ENCODE measurements at places on chromosomes 2 and 18.

DNA sequence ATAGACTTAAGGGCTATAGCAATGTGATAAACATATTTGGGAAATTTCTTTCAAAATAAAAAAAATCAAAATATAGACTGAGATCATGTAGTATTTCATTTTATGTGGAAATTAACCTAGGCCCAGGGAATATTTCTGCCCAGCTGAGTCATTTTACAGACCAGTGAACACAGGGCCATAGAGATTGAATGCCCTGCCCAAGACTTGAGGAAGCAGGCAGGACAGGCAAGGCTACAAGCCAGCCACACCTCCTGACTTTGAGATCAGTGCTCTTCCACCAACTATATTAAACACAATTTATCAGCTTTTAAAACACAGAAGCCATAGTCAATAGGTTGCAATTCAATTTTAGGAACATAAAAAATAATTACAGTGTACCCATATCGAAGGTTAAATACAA lies 12.9 kb downstream of the CCDC148 start:
- DNase-seq, result no peak

GRCh38 chr2:150624001-150624401 lies 136.5 kb upstream of the RND3 start:
- DNase-seq, result no peak

DNA sequence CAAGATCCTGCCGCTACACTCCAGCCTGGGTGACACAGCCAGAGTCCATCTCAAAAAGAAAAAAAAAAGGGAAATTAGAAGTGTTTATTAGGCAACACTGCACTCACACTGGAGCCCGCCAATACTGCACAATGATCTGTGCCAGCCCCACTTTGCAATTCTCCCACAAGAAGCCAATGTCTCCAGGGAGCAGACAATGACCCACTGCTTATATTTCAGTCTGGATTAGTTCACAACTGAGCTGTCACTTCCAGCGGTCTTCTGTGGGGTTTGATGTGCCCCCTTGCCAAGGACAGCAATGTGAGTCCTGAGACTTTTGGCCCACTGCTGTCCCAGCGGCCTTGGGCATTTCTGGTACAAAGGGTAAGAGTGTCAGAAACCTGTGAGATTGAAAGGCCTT lies 85.6 kb upstream of the PPM1B start:
- no peak for DNase-seq

- no peak for DNase-seq
Observed at GRCh38 chr2:9276901-9277451, 70.4 kb downstream of the ASAP2 start.

DNA sequence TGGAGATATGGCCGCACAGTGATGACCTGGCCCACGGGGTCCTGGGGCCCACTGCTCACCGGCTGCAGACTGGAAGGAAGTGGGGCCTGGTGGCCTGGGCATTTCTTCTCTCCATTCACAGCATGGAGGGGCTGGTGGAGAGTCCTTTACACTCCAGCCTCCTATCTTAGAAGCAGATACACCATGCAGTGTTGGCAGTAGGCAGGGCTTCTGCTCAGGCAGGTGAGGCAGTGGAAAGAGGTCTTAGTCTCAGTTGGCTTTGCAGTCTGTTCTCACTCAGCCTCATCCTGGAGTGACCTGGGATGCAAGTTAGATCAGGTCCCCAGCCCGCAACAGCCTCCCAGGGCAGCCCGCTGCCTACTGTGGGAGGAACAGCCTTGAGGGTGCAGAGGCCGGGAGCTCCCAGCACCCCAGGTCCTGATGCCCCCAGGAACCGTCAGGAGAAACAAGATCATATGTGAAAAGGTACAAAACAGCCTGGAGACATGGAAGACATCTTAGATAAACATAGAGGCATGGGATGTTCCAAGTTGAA lies 45.8 kb upstream of the OTOS start:
- DNase-seq, result no peak

GRCh38 chr2:85971366-85971765 lies 82.6 kb upstream of the ST3GAL5 start:
- no peak for DNase-seq

DNA sequence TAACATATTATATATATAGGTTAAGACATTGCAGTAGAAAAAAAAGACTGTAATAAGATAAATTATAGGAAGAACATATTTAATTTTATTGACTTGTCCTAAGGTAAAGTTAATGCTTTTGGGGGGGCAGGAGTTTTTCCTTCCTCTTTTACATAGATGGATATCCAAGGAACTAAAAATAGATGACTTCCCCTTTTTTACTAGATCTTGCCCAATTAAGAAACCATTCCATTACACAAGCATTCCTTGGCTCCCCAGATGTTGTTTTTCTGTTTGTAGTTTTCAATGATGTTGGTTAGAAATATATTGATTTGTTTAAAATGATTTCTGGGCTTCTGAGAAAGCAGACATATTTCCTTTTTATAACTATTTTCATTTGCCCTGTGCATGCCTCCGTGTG lies 22.4 kb upstream of the PMAIP1 start:
- no peak for DNase-seq

DNA sequence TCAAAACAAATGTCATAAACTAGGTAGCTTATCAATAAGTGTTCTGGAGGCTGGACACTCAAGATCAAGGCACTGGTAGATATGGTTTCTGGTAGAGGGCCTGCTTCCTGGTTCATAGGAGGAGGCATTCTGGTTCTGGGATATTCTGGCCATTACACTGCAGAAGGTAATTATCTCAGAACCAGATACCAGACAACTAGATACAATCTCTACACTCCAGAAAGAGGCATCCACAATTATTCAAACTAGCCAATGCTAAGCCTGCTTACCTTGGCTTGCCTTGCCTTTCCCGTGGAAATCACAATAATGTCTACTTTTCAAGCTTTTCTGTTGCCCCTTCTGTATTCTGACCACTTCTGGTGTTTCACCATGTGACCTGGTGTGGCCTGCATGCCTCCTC lies 785.2 kb upstream of the GYPC start:
- no peak for DNase-seq

- no peak for DNase-seq
Observed at GRCh38 chr2:37527361-37527760, 144.1 kb downstream of the CDC42EP3 start.

DNA sequence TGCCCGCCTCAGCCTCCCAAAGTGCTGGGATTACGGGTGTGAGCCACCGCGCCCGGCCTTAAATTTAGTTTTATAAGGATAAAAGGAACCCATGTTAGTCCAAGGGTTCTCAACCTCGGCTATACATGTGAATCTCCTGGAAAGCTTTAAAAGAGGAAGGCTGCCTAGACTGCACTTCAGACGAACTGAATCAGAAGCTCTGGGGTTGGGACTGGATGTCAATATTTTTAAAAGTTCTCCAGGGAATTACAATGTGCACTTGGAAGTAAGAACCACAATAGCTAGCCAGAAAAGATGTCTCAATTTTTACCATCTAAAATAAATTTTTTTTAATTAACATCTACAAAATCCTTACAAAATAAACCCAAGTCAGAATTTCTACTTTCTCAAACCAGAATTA lies 10.1 kb downstream of the LMAN2L start:
- no peak for DNase-seq

DNA sequence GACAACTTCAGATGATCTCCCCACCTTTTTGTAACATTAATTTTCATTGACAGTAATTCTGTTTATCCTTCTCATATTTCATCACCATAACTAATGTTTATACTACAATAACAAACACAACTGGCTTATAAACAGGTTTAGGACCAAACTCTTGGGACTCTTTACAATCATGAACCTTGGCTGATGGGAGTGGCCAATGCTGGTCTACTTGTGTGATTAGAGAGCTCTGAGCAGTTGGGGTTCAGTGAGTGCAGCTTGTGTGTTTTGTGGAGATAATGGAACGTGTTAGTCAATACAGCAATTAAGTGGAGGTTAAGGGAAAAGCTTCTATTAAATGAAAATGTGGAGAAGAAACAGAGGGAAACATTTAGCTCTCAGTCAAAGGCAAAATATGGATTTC lies 207.1 kb downstream of the SPAG16 start:
- no peak for DNase-seq

- no peak for DNase-seq
Observed at GRCh38 chr2:240023792-240024191, 1.4 kb downstream of the NDUFA10 start.

DNA sequence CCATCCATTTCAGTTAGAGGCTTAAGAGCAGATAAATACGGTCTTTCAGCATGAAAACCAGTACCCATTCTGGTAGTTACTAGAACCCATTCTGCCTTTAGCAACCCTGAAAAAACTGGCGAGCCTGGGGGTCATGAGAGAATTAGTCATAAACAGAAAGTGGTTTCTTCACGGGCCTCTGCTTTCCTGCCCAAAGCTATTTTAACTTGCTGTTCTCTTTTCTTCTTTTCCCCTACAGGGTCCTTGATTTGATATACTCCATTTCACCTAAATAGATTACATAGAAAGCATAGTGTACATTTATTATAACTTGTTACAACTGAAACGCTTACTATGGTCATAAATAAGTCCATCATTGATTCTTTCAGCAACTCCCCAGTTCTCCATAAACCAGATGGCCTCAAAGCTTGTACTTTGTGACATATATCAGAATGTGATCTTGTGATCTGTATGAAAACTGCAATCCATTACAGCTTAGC lies 48.3 kb downstream of the WDFY1 start:
- no peak for DNase-seq

DNA sequence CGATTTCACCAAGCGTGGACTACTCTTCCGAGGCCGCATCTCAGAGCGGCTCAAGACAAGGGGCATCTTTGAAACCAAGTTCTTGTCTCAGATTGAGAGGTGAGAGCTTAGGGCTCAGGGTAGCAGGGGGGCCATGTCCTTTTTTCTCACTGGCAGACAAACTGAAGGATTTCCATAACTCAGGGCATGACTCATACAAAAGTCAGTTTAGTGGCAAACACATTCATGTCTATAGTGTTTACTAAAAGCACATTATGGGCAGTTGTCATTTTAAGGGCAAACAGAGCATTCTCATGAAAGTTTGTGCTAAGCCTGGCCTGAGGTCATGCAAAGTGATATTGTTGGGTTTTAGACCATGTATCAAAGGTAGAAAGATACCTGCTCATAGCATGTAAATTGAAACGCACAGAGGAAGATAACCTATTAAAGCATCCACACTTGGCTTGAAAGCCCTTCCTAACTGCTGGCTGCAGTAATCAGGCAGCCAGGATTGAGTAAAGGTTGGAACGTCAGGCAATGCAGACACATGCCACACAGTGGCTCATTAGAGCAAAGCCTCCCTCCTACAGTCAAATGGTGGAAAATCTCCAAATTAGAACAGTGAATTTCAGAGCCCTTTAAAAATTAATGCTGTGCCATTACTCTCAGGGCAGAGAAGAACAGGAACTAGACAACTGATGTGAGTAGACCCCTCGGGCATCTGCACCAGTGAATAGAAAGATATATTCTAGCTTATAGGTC lies 54.2 kb downstream of the HK2 start:
- no peak for DNase-seq

DNA sequence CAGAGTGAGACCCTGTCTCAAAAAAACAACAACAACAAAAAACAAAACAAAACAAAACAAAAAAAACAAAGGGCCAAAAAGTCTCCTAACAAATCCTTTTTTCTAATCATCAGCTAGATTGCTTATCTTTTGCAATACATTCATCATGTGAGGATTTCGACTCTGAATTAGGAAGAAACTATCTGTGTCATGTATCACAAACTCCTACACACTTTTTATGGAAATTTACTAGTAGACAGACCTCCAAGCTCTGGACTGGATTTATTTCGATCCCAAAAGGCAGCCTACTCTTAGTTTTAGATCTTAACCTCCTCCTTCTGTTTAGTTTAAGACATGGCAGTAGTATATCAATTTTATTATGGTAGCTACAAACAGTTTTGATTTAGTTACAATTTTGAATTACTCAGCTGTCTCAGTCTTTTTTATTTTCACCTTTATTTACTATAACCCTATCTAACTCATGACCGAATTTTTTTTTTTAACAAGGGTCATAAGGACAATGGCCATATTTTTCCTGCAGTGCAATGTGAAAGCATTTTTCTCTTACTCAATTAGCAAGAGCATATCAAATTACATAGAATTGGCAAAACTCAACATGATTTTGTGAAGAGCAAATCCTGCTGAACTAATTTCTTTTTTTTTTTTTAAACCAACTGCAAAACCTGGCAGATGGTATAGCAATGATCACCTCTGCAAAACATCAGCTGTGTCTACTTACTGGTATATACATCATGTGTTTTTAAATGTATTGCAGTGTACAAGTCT lies 10.7 kb upstream of the CCDC88A start:
- no peak for DNase-seq

- DNase-seq, result no peak
Observed at GRCh38 chr18:60049172-60049571, 149.4 kb downstream of the PMAIP1 start.

GRCh38 chr2:158953926-158954763 lies 14.3 kb upstream of the TANC1 start:
- no peak for DNase-seq

- no peak for DNase-seq
Observed at GRCh38 chr2:59713577-59713976, 839.9 kb downstream of the BCL11A start.

GRCh38 chr2:101710471-101711318 lies 13.2 kb downstream of the MAP4K4 start:
- DNase-seq, result no peak

DNA sequence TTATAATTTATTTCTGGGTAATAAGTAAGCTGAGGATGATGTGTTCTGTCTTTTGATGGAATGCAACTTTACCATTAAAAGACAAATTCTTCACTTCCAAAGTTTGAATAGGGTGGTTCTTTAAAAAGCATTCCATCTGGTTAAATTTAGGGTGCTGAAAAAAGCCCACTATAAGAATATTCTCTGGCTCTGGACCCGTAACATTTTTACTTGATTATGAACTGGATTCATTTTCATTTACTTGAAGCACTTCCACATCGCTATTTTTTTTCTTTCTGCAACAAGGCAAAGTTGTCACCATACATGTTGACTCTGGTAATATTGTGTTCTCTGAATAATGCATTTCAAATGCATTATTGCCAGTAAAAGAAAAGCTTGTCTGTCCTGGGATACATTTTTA lies 344.6 kb downstream of the SATB2 start:
- DNase-seq, result no peak

DNA sequence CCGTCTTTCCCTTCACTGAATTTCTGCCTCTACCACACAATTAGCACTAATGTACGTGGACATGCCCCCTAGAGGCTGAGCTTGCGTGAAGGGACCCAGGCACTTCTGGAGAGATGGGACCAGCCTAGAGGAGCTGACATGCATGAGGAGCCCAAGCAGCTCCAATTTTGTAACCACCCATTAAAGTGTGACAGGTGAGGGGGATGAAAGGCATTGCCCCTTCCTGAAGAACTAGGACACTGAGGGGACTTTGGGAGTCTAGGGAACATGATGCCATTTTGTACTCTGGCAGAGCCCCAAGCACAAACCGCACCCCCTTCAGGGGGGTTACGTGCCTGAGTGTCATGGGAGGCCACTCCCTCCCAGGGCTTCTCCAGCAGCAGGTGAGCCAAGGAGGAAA lies 63.6 kb downstream of the HNRNPLL start:
- DNase-seq, result no peak

GRCh38 chr2:62383846-62384245 lies 122.1 kb downstream of the TMEM17 start:
- DNase-seq, result no peak
